Large intestine (tissue), 12 donors: ENCODE measurements at places on chromosomes 5 and 9.
A peak's percentile ranks its signal among the peaks of the same experiment; 100 is the strongest.

DNA sequence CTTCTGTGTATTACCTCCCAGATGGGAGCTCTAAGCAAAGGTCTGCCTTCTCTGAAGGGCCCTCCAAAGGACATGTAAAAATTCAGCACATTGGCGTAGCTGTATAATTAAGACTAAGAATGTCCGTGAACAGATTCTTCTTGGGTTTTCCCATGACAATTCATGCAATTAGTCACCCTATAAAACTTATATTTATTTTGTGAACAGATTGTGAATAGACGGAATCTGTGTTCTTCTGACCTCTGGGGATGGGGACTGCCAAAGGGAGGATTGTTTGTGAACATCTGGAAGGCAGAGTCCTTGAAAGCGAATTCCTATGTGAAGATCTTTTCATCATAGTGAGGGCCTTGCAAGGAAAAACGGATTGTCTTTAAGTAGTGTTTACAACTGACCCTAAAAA, 111.3 kb downstream of the EGFLAM start:
- DNase-seq: no peak

DNA sequence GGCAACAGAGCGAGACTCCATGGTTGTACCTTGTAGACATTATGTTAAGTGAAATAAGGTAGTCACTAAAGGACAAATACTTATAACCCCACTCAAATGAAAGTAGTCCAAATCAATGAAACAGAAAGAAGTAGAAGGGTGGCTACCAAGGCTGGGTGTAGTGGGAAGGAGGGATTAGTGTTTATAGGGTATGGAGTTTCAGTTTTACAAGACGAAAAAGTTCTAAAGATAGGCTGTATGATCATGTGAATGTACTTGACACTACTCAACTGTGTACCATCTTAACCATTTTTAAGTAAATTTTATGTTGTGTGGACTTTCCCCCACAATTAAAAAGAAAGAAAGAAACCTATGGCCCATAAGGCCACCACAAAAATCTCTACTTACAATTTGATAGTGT, 32.2 kb downstream of the ALDH7A1 start:
- DNase-seq: no peak

GRCh38 chr5:37424441-37424840, 45.3 kb downstream of the WDR70 start:
- DNase-seq: peak; percentile 0

- DNase-seq: no peak
These were observed 68.8 kb downstream of the ELL2 start for GRCh38 chr5:95892784-95893354.

DNA sequence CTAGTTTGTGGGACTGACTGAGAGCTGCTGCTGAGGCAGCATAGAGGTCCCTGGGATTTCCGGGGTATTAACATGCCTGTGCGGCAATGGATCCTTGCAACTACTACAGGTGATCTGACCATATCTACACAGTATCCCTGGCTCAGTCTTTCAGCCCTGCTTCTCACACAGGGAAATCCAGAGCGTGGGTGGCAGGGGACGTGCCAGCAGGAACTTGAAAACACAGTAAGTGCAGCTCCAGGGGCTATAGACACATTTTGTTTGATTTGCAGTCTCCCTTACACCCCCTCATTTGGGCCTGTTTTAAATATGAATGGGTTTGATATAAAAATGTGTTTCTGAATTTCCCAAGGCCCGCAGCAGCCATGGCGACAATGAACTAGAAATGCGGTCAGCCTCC, 209.5 kb downstream of the DCP2 start:
- no peak for DNase-seq

DNA sequence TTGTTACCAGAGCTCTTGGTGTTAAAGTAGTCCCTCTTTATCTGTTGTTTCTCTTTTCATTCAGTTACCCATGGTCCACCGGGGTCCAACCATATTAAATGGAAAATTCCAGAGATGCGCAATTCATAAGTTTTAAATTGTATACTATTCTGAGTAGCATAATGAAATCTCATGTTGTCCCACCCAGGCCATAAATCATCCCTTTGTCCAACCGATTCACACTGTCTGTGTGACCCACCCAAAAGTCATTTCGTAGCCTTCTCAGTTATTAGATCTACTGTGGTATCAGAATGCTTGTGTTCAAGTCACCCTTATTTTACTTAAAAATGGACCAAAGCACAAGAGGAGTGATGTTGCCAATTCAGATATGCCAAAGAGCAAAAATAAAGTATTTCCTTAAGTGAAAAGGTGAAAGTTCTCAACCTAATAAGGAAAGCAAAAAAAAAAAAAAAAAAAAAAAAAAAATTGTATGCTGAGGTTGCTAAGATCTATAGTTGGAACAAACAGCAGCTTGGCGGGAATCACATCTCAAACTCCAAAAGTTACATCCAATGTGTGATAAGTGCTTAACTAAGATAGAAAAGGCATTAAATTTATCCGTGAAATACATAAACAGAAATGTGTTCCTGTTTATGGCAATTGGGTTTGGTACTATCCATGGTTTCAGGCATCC, 106.8 kb upstream of the GPBP1 start:
- DNase-seq: no peak

DNA sequence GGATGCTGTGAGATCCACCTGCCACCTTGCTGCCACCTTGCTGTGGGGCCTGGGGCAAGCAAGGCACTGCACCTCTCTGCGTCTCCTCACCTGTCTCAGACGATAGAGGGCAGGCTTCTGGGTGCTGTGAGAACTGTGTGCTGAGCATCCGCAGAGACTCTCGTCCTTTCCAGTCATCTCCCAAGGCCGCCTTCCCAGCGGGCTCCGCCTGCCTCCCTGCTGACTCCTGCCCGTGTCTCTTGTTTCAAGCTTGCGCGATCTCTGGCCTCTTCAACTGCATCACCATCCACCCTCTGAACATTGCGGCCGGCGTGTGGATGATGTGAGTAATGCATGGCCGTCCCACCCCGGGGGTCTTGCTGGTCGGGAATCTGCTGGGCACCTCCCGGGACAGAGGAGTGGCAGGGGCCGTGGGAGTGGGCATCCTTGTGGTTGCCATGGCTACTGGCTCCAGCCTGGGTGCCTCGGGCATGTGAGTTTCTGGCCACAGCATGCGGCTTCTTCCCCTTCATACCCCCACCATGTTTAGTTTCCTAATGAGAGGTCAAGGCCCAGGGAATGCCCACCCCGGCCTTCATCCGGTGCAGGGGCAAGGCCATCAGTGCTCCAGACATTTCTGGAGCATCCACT, 3.6 kb downstream of the CACFD1 start:
- no peak for DNase-seq

GRCh38 chr9:23290973-23291372, 535.1 kb downstream of the ELAVL2 start:
- DNase-seq: no peak

DNA sequence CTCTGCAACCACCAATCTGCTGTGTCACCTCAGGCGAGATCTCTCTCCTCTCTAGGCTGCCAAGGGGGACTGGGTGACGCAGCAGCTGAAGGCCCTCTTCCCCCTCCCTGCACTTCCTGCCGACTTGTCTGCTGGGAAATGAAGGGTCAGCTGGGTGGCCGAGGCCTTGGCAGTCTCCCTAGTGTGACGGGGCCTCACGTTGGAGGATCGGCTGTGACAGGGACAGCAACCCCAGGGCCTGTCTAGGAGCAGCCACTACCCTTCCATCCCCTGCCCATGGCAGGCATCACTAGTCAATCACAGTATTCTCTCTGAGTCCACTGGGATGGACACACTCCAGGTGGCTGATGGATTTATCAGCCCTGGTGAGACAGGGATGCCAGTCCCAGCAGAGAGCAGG, 107.3 kb upstream of the SARDH start:
- DNase-seq: peak; percentile 56

GRCh38 chr5:88845081-88845697, 37.8 kb downstream of the MEF2C start:
- DNase-seq: no peak

- DNase-seq: no peak
These were observed 4.6 kb downstream of the SMC5 start for GRCh38 chr9:70263421-70263820.

GRCh38 chr9:16645970-16646369, 224.5 kb downstream of the BNC2 start:
- DNase-seq: no peak

DNA sequence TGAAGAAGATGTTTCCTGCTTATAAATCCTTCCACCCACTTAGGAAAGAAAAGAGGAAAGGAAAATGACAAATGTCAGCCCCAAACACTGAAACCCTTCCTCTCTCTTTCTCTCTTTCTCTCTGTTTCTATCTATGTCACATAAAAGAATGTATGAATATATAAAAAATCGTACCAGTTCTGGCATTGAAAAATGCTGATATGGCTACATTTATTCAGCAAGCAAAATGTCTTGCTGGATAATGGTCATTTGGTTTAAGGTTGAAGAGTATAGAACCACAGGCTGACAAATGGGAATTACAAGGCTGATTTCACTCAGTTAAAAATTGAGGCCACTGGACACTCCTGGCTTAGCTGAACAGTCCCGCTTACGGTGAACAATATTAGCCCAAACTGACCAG, 335.9 kb downstream of the PARP8 start:
- no peak for DNase-seq

- DNase-seq: peak; percentile 43
These were observed 3.9 kb downstream of the MEGF9 start for GRCh38 chr9:120710110-120710981.

GRCh38 chr5:139494256-139494655, 11.7 kb upstream of the STING1 start:
- DNase-seq: peak; percentile 57

- no peak for DNase-seq
These were observed 69.3 kb downstream of the NTNG2 start for GRCh38 chr9:132231019-132231701.

DNA sequence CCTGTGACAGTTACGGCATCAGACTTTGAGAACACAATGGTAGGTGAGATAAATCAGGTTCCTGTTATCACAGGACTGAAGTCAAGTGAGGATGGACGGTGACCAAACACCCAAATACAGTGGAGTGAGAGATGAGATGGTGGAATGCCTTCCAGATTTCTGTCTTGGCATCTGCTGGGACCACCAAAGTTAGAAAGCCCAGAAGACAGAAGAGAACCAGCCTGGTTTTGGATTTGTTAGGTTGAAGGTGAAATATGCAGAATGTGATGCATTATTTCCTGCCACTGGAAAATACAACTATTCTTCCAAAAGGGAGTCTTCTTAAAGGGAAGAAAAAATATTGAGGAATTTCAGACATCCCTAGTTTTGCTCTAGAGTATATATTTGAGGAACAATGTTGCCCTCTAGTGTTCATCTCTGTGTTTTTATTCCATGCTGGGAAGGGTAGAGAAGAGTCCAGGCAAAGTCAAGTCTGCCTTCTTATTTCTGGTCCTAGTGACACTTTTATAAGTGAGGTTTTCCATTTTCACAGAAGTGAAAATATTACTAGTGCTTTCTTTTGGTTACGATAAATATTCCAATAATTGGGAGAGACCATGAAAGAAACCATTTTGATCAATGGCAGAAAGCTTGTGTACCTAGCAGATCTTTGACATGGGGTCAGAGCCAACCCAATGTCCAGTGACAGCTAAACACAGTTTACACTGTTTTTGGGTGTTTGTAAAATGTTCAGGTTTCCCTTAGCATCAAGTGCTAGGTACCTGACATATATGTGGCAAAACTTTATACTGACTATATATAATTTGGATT, 142.3 kb upstream of the ANKH start:
- DNase-seq: peak; percentile 56

GRCh38 chr9:76417394-76417793, 23.2 kb upstream of the RFK start:
- DNase-seq: no peak

- DNase-seq: no peak
These were observed 721 bp upstream of the MAML1 start for GRCh38 chr5:179731791-179732411.

DNA sequence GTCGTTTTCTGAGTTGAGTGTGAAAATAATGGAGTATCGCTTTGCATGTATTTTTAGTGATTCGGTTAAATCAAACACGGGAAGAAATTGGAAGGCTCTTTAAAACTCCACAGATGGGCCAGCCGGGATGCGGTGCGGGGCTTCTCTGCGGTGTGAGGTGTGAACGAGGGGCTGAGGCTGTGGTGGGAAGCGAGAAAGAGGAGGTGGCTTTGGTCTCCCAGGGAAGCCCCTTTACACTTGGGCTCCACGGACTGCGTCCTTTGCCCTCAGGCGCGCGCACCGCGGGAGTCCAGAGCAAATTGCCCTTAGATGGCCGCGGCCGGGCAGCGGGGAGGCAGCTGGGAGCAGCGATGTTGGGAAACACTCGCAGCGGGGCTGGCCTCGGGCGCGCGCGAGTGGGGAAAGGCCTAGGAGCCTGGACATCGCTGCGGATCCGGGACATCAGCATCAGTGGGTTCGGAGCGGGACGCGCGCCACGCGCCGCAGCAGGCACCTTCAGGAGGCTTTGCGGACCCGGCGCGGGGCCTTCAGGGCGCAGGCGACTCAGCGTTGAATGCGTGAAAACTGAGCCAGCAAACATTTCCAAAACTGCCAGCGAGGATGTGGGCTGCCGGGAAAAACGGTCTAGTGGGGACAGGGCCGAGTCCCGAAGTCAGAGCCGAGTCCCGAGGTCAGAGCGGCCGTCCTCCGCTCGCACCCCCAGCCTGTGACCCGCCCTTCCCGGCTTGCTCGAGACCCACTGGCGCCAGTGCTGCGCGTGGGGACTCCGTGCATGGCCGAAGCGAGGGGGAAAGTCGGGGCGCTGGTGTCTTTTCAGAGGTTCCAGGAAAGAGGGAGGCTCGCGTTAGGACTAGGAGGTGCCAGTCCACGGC, 6.5 kb downstream of the IRX1 start:
- DNase-seq: no peak

DNA sequence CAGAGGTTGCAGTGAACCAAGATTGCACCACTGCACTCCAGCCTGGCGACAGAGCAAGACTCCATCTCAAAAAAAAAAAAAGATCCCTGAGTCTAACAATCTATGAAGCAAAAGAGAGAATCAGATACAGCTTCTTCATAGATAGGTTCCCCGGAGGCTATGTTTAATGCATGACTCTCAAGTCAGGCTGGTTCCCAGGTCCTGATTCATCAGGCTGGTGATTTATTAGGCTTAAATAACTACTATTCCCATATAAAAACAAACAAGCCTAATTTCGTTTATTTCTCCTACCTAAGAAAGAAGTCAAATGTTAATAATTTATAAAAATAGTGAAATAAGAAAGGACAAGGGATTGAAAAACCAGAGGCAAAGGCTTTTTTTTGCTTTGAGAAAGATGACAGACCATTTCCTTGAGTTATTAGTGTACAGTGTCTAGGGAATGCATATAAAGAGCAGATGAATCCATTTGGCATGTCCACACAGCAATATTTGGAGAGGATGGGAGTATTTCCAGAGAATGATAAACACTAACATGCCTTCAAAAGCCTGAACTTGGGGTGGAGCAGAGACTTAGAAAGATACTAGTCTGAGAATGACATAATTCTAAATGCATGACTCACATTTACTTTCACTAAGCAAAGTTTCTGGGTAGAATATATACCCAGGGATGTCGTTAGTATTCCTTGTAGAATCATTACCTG, 115.3 kb downstream of the NREP start:
- peak; percentile 5 for DNase-seq

GRCh38 chr5:103938146-103938695, 375.6 kb upstream of the NUDT12 start:
- no peak for DNase-seq
